ENCODE measurements at places on chromosomes 5 and 9. TPM values are rescaled to one million over a fixed set of nuclear protein-coding genes. Genes with fewer than 3 reads are reported as not detected.

DNA sequence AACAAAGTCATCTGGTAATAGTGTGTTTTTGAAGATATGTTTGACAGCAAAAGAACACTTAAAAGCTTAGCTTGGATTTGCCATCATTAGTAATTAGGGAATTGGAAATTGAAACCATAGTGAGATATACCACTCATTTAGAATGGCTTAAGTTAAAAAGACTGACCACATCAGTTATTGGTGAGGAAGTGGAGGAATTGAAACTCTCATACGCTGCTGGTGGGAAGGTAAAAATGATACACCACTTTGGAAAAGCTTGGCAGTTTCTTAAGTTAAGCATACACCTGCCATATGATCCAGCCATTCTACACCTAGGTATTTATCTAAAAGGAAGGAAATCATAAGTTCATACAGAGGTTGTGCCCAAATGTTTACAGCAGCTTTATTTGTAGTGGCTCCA, 213.2 kb downstream of the TRIO start:
- no peak for DNase-seq

- DNase-seq = no peak
Observed at GRCh38 chr9:133475292-133476012, 3.4 kb downstream of the SLC2A6 start.

DNA sequence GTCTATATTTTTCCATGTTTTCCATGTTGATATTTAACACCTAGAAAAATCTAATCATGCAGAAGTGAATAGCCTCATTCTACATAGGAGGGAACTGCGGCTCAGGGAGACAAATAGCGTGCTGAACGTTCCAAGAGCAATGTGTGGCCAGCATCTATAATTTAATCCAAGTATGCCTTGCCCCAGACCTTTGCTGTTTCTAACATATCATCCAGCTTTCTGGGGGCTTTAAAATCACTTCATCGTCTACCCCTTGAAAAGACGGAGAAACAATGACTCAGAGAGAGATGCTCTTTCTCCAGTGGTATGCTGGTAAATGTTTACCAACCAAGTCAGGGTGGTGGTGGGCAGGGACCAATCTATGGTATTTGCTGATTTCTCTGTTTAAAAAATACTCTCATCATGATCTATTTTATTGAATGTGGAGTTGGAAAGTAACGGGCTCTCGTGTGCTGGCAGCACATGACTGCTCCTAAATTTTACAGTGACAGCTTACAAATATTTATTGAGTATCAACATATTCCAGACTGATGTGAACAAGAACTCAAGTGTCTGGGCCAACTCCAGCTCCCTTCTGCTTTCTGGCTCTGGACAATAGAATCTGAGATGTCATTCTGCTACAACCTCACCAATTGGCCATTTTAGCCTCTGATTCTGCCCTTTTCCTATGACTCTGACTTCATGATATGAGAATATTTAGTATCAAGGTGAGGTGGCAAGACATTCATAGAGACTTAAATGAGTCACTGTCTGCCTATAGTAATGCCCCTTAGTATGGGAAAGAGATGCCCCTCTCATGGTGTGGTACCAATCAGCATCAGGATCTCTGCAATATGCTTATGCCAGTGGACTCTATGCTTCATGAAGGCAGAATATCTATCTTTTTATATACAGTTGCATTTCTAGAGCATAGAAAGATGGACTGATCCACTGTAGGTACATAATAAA, 407.4 kb upstream of the TNC start:
- no peak for DNase-seq

DNA sequence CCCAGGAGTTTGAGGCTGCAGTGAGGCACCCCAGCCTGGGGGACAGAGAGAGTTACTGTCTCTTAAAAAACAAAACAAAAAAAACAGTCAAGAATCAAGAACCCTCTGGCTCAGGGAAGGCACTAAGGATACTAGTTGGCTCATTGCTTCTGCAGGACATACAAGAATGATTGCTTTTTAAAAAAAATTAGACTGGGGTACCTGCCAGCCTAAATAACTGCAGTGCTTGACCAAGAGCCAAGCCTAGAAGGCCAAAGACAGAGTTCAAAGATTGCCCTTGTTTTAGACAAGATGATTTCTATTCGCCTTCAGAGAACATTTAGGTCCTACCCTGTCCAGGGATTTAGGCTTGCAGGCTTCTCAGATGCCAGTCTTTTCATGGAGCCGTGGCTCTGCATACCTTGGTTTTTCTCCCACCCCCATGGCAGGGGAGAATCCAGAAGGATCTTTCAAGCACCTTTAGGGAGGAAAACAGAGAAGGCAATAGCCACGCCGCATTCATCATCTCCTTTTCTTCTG, 93.7 kb upstream of the IL6ST start:
- no peak for DNase-seq

- DNase-seq = no peak
Observed at GRCh38 chr5:53607886-53608285, 47.4 kb downstream of the NDUFS4 start.

DNA sequence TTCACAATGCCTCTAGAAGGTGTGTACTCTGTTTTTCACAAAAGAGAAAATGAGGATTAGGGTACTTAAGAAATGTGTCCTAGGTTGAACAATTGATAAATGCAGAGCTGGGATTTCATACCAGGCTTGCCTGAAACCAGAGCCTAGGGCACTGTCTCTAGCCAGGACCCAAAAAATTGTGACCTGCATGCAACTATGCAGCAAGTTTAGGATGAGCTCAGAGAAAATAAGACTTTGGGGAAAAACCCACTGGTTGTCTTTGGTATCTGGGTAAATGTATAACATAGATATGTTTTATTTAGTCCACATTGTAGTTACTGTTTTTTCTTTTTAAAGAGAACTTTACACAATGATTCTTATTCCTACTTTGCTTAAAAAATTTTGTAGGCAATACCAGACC, 177.1 kb upstream of the SEMA6A start:
- no peak for DNase-seq

- DNase-seq = no peak
Observed at GRCh38 chr9:130167927-130168326, 4.3 kb upstream of the NCS1 start.

DNA sequence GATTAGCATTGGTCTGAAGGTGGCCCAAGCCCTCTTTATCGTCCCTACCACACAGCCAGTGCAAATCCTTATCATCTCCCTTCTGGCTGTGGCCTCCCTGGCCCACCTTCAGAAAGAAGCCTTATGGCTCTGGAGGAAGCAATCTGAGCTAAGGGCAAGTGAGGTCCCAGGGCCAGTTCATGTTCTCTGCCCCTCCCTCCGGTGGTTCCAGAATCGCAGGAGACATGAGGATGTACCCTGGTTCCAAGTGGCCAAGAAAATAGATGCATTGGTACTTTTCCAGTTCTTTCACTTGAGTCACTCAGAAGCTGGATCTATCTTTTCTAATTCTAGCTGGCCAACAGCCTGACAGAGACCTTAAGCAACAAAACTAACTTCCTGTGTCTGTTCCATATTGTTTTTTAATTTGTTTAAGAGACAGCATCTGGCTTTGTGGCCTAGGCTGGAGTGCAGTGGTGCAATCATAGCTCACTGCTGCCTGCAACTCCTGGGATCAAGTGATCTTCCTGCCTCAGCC, 60.7 kb downstream of the LHFPL2 start:
- DNase-seq = no peak

GRCh38 chr5:92836855-92837755, 743.9 kb downstream of the NR2F1-AS1 start:
- DNase-seq = no peak

DNA sequence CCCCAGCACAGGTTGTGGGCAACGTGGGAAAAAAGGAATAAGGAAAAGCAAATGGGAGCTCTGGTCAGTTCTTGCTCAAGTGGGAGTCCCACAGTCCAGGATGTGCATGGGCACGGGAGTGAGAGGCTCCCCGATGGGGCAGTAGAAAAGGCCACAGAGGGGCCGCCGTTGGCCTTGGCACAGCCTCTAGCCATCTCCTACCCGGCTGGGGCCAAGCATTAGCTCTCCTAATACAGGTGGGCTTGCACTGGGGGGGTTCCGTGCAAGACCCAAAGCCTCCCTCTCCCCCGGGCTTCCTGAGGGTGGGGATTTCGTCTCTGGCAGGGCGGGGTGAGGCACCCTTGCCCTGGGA, 212.2 kb upstream of the MVB12B start:
- no peak for DNase-seq

- DNase-seq = no peak
Observed at GRCh38 chr9:107394264-107394663, 95.3 kb downstream of the KLF4 start.

DNA sequence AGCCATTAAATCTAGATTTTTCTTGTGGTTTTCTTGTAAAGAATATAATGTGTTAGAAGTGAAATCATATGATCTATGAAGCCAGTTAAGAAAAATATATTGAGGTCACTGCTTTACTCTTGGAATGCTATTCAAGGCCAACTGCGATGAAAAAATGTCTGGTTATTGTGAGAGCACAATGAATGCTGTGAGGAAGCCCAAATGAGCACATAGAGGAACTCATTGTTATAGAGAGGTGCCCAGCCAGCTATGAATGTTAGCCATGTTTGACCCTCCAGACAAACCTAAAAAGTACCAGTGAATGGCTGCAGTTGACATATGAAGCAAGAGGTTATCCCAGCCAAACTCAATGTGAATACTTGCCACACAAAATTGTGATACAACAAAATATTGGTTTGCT, 359.8 kb upstream of the FAM174A start:
- DNase-seq = no peak

- no peak for DNase-seq
Observed at GRCh38 chr9:90904706-90905478, 103.3 kb downstream of the SYK start.

GRCh38 chr5:87210076-87210475, 57.6 kb upstream of the RASA1 start:
- no peak for DNase-seq

DNA sequence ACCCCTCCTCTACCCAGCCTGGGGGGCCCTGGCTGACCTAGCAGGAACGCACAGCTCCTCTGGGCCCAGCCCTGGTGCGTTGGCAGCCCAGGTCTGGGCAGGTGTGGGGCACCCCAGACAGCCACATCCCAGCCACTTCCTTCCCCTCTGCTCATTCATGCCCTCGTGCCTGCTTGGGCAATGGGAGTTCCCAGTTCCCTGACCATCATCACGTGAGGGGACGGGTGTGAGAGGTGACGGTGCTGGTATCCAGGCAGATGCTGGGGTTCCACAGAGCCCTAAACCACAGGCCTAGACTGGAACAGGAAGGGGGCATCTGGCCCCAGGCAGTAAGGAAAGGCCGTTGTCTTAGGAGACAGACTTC, 8.4 kb downstream of the RALGDS start:
- DNase-seq = no peak

The DPP7 gene
- 188 TPM for total RNA-seq

The RFX3 gene
- total RNA-seq = 2.7 TPM

The SLC6A18 gene
- not detected for total RNA-seq

The ABITRAM gene
- total RNA-seq = 7.3 TPM

The RASGEF1C gene
- total RNA-seq = 0.55 TPM

The TEK gene
- 16.7 TPM for total RNA-seq

The DBH gene
- total RNA-seq = not detected

The BTNL8 gene
- 0.48 TPM for total RNA-seq

The ZCCHC10 gene
- total RNA-seq = 18.4 TPM

The SYK gene
- 3.4 TPM for total RNA-seq

The ARSB gene
- 16.4 TPM for total RNA-seq

The PCDHGA8 gene
- 5.7 TPM for total RNA-seq

The PLAC8L1 gene
- total RNA-seq = not detected

The PRLR gene
- total RNA-seq = 0.15 TPM

The CCL19 gene
- not detected for total RNA-seq

The ZBED3 gene
- total RNA-seq = 4.3 TPM

The PCDHGA12 gene
- 6.2 TPM for total RNA-seq
